Putamen (tissue), 1 donor: ENCODE measurements at places on chromosomes 3 and 15.
A peak's percentile ranks its signal among the peaks of the same experiment; 100 is the strongest.

DNA sequence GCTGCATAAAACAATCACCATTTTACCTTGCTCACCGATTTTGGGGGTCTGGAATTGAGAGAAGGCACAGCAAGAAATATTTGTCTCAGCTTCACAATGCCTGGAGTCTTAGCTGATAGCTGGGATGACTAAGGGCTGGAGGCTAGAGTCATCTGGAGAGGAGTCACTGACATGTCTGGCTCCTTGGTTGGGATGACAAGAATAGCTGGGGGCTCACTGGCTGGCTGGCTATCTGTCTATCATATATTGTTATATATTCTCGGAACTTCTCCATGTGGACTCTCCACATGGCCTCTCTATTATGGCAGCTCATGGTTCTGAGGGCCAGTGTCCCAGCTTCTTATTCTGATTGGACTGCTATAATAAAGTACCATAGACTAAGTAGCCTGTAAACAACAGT is 20.0 kb upstream of the TRIM71 start:
- DNase-seq: no peak

DNA sequence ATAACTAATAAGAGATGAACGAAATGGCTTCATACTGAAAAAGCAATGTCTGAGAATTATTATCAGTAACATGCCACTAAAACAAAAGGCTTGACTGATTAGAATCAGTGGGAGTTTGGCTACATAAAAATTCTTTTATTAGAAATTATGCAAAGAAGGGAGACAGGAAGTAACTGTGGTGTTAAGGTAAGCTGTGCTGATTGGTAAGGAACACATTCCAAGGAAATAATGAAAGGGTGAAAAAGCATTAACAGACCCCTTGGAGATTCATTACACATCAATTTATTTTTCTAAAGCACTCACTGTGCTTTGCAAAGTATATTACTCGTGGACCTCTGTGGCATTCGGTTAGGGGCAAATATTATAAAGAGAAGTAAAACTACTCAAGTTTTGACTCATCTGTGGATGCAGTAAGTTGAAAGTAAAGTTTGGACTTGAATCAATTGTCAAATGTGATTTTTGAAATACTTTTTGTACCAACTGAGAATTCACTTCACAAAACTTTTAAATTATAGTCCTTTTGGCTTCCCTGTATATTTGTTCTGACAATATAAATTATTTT is 176.1 kb upstream of the ZPLD1 start:
- no peak for DNase-seq

DNA sequence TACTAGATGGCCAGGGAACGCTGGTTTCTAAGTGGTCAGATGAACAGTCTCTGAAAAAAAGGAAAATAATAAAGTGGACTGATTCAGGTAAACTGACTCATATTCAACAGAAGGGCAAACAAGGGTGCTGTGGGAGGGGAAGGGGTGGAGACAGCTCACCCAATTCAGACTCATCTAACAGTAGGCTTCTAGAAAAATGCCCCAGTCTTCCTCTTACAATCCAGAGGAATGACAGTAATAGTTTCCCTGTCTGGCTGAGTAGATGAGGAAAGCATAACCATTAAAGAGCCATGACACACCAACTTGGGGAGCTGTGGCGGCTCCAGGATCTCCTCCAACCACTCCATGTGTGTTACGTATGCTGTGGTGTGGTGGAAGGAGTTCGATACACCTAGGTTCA is 231.4 kb upstream of the UMPS start:
- DNase-seq: no peak

- DNase-seq: no peak
Measured at GRCh38 chr3:117885011-117885441, 1149.6 kb downstream of the IGSF11 start.

GRCh38 chr3:13040361-13041074 is 32.7 kb downstream of the IQSEC1 start:
- no peak for DNase-seq

GRCh38 chr3:196948442-196949284 is 6.3 kb upstream of the NCBP2 start:
- DNase-seq: no peak

- peak; percentile 38 for DNase-seq
Measured at GRCh38 chr3:177813322-177813721, 616.0 kb upstream of the TBL1XR1 start.

DNA sequence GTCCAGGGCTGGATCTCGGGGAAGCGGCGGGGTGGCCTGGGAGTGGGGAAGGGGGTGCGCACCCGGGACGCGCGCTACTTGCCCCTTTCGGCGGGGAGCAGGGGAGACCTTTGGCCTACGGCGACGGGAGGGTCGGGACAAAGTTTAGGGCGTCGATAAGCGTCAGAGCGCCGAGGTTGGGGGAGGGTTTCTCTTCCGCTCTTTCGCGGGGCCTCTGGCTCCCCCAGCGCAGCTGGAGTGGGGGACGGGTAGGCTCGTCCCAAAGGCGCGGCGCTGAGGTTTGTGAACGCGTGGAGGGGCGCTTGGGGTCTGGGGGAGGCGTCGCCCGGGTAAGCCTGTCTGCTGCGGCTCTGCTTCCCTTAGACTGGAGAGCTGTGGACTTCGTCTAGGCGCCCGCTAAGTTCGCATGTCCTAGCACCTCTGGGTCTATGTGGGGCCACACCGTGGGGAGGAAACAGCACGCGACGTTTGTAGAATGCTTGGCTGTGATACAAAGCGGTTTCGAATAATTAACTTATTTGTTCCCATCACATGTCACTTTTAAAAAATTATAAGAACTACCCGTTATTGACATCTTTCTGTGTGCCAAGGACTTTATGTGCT is 527 bp downstream of the B2M start:
- DNase-seq: no peak
